ENCODE measurements at places on chromosomes 5 and 9. TPM values are rescaled to one million over a fixed set of nuclear protein-coding genes. Genes with fewer than 3 reads are reported as not detected.

GRCh38 chr9:2087500-2088313, 72.6 kb downstream of the SMARCA2 start:
- no peak overlapping the region for H3K27ac ChIP-seq
- peaks cover 18% of the 10 kb centered on the region for H3K4me1 ChIP-seq
- DNase-seq: no peak
- H3K4me3 ChIP-seq: no peak overlapping the region

GRCh38 chr5:103364074-103364473, 105.5 kb downstream of the MACIR start:
- no peak overlapping the region for H3K27ac ChIP-seq
- H3K4me1 ChIP-seq: no peaks in the 10 kb centered on the region
- H3K36me3 ChIP-seq: no peaks in the 10 kb centered on the region
- no peak for DNase-seq
- no peaks in the 10 kb centered on the region for H3K27me3 ChIP-seq

Gene OR1J2
- total RNA-seq: not detected

DNA sequence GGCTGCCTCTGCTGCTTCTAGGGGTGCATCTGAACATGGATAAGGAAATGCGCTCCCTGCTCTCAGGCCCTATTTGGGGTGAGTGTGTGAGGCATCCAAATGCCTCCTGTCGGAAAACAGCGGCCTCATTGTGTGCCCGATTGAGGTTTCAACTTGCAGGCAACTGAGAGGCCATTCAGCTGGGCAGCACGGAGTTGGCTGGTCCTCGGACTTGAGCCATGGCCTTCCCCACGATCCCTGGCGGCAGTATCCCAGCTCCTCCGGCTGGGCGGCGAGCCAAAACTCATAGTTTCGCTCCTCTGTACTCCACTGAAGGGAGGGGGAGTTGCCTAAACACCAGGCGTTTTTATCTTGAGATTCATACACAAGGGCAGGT, 597.3 kb upstream of the SGCD start:
- peaks cover 55% of the 10 kb centered on the region for H3K27me3 ChIP-seq
- H3K36me3 ChIP-seq: no peaks in the 10 kb centered on the region
- peak; percentile 77 for DNase-seq
- H3K27ac ChIP-seq: peak overlapping the region; percentile 93
- peaks cover 47% of the 10 kb centered on the region for H3K4me1 ChIP-seq

Gene RNF224
- not detected for total RNA-seq

Data from left ventricle myocardium inferior (tissue), 1 donor.